NCI-H446 (cell line): ENCODE measurements at places on chromosomes 16 and 17.

GRCh38 chr17:46003907-46004748 is 5.1 kb downstream of the STH start:
- peak; percentile 10 for DNase-seq

DNA sequence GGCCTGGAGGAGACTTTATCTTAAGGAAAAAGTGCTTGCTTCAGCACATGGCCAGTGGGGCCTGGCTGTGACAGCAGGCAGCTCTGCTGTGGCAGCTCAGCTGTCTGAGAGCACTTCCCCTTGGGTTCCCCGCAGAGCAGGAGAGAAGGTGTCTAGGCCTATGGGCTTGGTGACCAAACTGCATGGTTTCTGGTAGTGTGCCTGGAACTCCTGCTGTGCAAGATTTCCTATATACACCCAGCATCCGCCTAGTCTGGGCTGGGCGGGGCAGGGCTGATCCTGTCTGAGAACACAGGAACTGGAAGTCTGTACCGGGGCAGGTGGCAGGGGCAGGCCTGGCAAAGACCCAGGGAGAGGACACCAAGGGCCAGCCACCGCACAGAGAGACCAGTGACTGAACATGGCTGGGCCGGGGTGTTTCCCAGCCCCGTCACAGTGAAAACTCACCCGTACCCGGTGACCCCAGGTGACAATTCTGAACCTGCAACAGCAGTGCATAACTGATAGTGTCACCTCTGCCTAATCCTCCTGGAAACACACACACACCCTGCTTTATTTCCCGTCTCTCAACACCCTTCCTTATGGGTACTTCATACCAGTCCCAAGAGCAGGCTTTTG is 39.3 kb downstream of the CHD9 start:
- DNase-seq, result no peak

- DNase-seq, result no peak
Observed at GRCh38 chr17:67417507-67417906, 40.4 kb downstream of the PITPNC1 start.

DNA sequence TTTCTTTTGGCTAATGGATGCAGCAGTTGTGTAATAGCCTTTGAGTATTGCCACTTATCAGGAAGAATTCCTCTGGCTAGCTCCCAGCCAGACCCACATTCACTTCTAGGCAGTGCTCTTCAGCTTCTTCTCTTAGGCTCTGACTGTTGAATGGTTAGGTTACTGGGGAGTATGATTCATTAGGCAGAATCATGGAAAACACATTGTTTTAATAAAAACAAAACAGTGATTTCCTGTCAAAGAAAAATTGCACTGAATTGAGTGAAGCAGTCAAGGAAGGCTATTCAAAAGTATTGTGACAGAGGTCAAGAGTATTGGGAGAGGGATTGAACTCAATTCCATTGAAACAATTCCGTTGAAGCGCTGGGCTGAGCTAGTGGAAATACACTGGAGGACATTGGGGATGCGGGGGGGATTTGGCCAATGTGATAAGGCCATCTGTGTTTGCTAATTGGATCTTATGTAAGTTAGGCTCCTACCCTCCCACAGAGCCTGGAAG is 68.0 kb downstream of the CNTNAP4 start:
- DNase-seq, result no peak

GRCh38 chr16:11967195-11967911 is 2.3 kb downstream of the TNFRSF17 start:
- DNase-seq, result no peak

DNA sequence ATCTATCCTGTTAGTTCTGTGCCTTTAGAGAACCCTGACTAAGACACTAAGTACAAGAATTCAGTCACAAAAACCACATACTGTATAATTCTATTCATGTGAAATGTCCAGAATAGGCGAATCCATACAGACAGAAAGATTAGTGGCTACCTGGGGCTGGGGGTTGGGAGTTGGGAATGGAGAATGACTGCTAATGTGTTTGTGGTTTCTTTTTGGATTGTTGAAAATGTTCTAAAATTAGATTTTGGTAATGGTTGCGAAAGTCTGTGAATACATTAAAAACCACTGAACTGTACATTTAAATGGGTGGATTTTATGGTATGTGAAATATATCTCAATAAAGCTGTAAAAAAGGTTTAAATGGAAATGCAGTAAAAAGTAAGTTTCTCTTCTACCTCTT is 80.4 kb upstream of the AKTIP start:
- DNase-seq, result no peak

DNA sequence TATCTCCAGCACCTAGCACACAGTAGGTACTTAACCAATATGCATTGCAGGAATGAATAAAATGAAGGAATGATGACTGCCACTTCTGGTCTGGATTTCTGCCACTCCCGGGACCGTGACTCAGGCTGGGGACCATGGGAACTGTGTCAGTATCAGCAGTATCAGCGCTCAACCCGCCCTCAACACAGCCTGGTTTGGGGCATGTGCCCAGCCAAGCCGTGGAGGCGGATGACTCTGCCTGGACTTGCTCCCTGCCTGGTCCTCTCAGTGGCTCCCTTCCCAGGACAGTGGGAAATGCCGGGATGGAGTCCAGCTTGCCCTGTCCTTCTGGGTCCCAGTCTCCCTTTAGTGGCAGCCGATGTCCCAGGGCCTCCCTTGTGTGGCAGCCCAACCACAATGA is 55.1 kb downstream of the SRCIN1 start:
- DNase-seq, result no peak

GRCh38 chr17:7321466-7321865 is 6.3 kb upstream of the GPS2 start:
- no peak for DNase-seq

DNA sequence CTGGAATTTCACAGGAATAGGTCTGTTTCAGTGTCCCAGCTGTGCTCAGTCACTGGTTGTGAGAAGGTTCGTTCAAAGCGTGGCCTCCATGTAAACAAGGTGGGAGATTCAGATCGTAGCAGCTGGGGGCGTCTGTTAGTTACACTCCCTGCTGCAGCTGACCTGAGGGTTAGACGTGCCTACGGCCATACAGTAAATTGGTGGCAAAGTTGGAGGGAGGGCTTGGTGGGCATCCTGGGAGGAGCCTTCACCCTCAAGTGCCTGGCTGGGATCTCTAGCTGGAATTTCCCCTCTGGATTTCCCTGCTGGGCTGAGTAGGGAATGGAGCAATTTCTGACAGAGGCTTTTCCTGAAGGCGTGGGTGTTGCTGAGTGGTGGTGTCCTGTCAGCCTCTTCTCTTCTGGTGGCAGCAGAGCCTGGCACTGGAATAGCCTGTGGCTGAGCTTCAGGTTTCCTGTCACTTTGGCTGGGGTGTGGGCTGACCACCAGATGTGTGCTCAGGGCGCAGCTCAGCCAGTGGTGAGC is 6.4 kb downstream of the FCSK start:
- no peak for DNase-seq

DNA sequence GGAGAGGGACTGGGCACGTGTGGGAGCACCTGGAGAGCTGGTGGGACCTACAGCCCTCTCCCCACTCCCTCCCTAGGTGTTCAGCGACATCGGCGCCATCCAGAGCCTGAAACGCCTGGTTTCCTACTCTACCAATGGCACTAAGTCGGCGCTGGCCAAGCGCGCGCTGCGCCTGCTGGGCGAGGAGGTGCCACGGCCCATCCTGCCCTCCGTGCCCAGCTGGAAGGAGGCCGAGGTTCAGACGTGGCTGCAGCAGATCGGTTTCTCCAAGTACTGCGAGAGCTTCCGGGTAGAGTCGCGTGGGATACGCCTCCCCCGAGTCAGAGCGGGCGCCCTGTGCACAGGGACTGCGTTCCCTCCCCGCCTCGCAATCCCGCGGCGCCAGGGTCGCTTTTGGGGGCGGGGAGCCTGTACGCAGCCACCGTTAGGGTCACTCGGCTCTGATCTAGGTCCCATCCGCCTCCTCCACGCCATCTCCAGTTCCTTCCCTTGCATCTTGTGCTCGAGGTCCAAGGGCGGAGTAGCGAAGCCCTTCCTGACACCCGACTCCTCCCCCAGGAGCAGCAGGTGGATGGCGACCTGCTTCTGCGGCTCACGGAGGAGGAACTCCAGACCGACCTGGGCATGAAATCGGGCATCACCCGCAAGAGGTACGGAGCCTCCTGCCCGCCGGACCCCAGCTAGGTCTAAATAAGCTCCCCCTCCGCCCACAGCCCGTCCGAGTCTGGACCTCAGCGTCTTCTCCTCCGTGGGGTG is 13.0 kb downstream of the SARM1 start:
- DNase-seq, result no peak

GRCh38 chr16:87598431-87598830 is 3.9 kb upstream of the JPH3 start:
- DNase-seq, result no peak

DNA sequence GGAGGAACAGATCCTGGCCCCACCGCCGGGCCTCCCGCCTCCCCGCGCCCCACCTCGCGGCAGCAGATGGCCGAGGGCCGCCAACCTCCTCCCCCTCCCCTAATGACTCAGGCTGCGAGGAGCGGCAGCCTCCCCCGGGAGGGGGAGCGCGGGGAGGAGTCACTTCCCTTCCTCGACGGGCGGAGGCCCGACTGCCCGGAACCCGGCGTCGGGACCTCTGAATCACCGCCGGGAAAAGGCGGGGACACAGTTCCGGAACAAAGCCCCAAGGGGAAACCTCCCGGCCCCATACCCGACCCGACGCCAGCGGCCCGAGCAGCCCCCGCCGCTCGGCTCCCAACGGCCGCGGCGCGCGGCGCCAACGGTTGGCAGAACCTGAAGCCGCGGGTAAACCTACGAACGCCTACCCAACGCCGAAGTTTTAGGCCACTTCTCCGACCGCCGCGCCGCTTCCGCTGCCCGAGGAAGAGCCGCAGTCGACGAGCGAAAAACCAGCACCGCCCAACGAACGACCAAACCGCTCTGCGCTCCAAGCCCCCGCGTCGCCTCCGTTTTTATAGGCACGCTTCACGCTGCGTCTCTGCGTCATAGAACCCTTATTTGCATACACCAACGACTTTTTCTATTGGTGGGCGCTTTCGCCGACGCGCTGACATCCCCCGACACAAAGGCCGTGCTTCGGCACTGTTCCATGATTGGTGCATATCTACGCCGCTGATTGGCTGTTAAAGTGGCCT is 5.2 kb upstream of the UNK start:
- peak; percentile 100 for DNase-seq

DNA sequence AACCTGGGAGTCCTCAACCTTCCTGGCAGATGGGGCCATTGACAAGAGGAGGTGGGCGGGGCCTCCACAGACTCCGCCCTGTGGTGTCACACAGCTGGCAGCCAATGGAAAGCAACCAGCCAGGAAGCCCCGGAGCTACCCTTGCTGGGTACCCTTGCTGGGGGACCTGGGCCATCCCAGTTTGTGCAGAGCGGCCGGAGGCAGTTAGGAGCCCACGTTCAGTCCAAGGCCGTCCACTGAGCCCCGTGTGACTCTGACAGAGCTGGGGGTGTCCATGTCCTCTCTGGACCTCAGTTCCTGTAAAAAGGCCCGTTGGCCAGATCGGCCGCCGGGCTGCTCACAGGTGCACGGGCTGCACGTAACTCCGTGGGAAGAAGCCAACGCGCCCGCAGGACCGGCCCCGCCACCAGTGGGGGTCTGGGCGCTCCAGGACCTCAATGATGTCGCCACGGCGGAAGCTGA is 17.1 kb upstream of the FAM83G start:
- DNase-seq, result no peak

- DNase-seq, result no peak
Observed at GRCh38 chr16:12411516-12411915, 392.2 kb downstream of the CPPED1 start.

GRCh38 chr17:66531851-66532295 is 229.5 kb downstream of the PRKCA start:
- no peak for DNase-seq

DNA sequence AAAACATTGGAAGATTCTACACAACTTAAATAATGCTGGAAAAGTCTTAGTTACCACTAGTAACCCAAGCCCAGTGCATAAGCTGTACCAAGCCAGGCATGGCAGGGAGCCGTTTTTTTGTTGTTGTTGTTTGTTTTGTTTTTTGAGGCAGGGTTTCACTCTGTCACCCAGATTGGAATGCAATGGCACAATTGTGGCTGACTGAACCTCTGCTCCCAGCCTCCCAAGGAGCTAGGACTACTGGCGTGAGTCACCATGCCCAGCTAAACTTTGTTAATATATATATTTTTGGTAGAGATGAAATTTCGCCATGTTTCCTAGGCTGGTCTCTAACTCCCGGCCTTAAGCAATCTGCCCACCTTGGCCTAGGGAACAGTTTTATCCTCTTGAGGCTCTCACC is 564 bp upstream of the TMIGD1 start:
- no peak for DNase-seq

- no peak for DNase-seq
Observed at GRCh38 chr17:41538565-41538991, 10.5 kb upstream of the KRT19 start.

GRCh38 chr17:50487213-50488096 is 8.8 kb downstream of the RSAD1 start:
- no peak for DNase-seq

GRCh38 chr16:19735074-19735867 is 17.2 kb downstream of the IQCK start:
- DNase-seq, result no peak

- peak; percentile 35 for DNase-seq
Observed at GRCh38 chr16:89700649-89701424, 668 bp downstream of the SPATA2L start.

DNA sequence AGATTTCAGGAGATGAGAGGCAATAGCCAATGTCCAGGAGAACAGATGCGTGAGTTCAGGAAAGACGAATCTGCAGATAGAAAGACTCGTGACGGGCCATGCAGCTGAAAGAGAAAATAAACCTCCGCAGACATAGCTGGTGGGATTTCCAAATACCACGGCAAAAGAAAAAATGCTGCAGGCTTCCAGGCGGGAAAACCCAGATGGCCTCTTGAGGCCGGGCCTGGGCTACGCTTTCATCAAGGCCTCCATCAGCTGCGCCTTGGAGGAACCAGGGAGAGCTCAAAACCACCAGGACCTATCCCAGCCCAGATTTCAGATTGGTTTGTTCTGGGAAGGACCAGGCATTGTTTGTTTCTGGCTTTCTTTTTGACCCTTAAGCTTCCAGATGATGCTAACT is 16.7 kb downstream of the CCDC40 start:
- no peak for DNase-seq

- no peak for DNase-seq
Observed at GRCh38 chr16:19118938-19119431, 5.2 kb downstream of the ITPRIPL2 start.

DNA sequence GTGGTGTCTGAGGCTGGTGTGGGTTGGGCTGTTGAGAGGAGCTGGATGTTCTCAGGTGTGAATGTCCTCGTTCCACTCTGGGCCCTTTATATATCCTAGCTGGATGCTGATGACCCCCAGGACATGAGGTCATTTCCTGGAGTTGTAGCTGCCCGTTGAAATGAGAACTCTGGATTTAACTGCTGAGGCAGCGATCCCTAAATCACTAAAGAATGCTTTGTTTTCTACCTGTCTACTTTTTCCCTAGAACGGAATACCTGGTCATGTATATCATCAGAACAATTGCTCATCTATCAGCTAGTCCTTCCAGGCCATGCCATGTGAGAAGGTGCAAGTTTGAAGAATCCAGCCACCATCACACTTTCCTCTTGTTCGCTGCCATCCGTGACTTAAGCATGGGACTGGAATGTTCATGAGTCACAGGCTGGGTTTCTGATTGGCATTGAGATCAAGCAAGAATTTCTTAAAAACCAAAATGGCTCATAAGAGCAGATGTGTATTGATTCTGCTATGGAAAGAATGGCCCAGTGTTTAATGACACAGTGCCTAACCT is at the start of gene KRTAP2-3:
KRTAP2-3 (minus strand) TSS at position 63 of the 553 bp plus-strand sequence. CDS start 64 bp downstream, outside the sequence.
- no peak for DNase-seq

GRCh38 chr16:58415003-58415402 is 22.7 kb downstream of the GINS3 start:
- no peak for DNase-seq

- DNase-seq, result no peak
Observed at GRCh38 chr17:13989138-13989537, 80.2 kb upstream of the COX10 start.

GRCh38 chr16:64380751-64381150 is 741.1 kb downstream of the CDH11 start:
- DNase-seq, result no peak
